Stimulated activated CD4-positive, alpha-beta T cell treated with anti-CD3 and anti-CD28 coated beads, Interleukin-1b, Interleukin-23, amount 100 ng/mL, for 1 hour (primary cell): ENCODE measurements at places on chromosomes 12 and 14.

DNA sequence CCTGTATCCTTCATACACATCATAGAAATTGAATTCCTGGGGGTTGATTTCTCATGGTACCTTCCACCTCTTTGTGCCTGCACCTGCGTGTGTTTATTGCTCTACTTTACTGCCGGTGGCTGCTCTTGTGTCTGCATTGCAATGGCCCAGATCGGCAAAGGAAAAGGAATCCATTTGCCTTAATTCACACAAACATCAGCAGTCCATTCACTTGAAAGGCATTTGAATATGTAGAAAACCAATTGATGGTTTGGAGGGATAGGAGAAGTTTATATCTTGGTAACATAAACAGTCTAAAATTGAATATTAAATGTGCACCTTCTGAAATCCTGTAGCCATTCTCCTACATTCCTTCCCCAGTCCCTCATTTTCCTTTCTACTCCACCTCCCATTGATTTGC lies 74.0 kb downstream of the SNAPC1 start:
- DNase-seq = no peak

DNA sequence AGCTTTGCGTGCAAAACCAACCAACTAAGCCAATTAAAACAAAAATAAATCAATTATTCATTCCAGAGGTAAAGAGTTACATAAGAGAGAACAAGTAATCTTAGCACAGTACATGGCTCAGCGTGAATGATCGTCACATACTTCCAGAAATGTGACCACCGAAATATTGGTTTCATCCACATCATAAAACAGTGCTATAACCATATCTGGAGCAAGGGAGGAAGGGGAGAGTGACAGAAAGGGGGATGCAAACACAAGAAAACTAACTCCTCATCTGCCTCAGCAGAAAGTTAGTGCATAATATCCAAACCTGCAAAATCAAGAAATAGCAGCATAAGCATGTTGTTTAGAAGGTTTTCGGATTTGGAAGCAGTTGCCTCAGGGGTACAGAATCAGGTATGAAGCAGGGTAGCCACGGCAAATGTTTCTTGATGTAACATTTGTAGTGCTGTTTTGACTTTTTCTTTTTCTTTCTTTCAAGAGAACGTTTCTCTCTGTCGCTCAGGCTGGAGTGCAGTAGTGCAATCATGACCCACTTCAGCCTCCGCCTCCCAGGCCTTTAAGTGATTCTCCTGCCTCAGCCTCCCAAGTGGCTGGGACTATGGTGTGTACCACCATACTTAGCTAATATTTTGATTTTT lies 93.9 kb upstream of the EGLN3 start:
- DNase-seq = no peak

GRCh38 chr14:58060077-58060476 lies 91.9 kb downstream of the ARMH4 start:
- no peak for DNase-seq

- DNase-seq = no peak
These were observed 63.0 kb upstream of the HMGA2 start for GRCh38 chr12:65761301-65761700.

DNA sequence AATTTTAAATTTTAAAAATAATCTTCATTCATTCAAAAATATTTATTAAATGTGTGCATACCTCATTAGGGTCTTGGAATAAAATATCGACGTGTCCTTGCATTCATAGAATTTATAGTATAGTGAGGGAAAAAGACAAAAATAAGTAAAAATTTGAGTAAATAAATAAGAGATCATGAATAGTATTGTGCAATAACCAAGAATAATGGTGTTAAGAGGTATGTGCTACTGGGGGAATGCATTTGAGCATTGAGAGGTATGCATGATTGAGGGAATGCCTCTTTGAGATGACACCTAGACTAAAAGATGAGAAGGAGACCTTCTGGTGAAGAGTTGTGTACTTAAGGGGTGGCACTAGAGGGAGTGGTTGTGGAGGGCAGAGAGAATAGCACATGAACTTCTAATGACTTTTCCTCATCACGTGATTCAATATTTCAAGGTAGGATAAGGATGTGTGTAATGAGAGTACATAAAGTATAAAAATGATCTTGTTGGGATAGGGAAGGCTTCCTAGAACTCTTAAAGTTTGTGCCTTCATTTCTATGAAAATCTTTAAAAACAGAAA lies 18.8 kb upstream of the CATSPERB start:
- DNase-seq = no peak

- no peak for DNase-seq
These were observed 157.4 kb upstream of the FOXG1 start for GRCh38 chr14:28608851-28609828.

- DNase-seq = no peak
These were observed 136.1 kb downstream of the ASCL1 start for GRCh38 chr12:103093499-103094106.

- DNase-seq = no peak
These were observed 25.2 kb downstream of the DDX51 start for GRCh38 chr12:132118876-132119275.

- no peak for DNase-seq
These were observed 58.7 kb upstream of the NCOR2 start for GRCh38 chr12:124625867-124626675.

GRCh38 chr14:103563844-103564505 lies 1.2 kb downstream of the COA8 start:
- no peak for DNase-seq

- no peak for DNase-seq
These were observed 41.8 kb upstream of the CCDC196 start for GRCh38 chr14:66444271-66444927.

GRCh38 chr12:108423486-108423885 lies 84.4 kb upstream of the CMKLR1 start:
- DNase-seq = no peak

- DNase-seq = no peak
These were observed 709.3 kb upstream of the STXBP6 start for GRCh38 chr14:25759256-25759655.

DNA sequence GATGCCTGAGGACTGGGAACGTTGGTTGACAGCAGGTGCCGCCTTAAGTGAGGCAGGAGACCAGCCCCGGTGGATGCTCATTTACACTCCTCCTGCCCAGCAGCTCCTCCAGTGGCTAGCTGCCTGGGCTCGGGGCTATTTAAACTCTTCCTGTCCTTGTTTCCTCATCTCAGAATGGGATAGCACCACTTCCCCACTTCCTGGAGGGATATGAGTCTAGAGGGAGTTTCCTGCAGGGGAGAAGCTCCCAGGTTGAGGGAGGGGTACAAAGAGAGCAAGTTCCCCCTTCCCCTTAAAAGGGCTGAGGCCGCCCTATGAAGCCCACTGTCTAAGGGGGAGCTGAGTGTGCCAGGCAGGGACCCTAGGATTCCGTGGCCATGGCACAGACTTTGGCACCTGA lies 311.2 kb downstream of the AACS start:
- DNase-seq = no peak

DNA sequence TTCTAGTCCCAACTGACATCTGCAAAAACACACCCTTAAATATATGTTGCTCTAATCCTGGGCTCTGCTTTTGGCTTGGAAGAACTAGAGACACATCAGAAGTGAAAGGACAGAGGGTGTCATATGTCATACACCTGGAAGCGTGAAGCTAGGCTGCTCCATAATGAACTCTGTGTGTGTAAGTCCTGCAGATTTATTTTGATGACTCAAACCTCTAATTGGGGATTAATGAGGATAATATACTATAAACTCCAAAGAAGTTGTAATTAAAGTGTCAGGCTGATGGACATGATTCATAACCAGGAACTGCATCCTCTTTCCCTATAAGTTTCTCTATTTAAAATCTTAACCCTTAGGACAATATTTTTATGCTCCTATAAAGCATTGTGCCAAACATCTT lies 4.4 kb upstream of the KCNK10 start:
- no peak for DNase-seq

DNA sequence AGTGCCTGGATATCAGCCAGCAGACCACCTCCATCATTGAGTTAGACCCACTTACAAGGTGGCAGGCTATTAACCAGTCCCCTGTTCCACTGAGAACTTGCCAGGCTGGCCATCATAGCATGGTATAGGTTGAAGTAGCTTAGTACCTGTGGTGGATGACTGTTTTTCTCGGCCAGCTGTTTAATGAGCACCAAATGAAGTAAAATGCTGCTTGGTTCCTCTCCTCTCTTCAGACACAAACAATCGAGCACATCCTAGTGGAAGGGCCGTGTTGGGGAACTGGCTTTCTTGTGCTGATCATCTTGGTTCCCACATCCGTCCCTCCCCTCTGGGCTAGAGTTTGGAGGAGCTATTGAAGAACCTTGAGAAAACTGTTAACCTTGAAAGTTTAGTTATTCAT lies 486.2 kb downstream of the RAD51B start:
- no peak for DNase-seq

DNA sequence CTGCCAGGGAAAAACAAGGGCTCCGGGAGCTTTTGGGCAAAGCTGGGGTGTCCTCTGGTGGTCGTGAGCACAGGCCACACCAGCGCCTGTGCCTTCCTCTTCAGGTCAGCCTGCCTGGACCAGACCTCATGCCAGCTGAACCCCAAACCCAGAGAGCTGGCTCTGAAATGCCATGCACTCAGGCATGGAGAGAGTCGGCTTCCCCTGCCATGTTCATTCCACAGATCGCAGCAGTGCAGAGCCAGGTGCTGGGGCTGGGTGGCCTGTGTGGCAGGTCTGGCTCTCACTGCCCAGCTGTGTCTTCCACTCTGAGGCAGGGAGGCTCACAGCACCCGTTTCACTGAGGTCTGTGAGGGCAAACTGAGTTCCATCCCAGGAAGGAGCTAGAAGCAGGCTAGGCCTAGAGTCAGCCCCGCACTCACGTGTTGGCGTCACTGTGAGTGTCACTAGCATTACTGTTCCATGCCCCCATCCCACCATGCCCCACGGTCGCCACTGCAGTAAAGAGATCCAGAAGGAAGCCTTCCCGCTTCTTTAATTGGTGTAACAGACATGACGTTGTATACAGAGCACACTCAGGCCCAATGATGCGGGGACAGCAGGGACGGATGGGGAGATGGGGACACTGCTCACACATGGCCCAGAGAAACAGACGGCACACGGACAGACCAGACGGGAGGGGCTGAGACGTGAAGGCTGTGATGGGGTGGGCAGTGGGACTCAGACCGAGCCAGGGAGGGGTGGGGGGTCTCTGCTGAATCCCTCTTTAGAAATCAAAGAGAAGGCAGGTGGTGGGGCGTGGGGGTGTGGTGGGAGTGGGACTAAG lies 2.7 kb downstream of the ARL6IP4 start:
- DNase-seq = no peak

GRCh38 chr14:99309220-99309766 lies 37.3 kb upstream of the BCL11B start:
- no peak for DNase-seq

DNA sequence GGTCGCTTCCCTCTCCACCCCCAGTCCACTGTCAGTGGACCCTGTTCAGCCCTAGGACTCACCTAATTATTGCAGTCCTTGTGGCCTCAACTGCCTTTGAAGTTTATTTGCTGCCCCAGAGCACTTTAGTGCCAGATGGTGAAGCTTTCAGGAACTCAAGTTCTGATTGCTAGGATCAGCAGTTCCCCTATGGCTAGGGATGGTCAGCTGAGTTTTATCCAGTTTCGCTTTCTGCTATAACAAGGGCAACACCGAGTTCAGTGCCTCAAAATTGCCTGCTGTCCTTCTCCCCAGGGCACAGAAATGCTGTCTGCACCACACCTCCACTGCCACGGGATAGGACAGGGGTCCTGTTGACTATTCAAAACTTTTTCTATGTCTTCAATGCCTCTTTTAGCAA lies 295.0 kb downstream of the GPHN start:
- no peak for DNase-seq

- DNase-seq = no peak
These were observed 42.3 kb upstream of the EPS8 start for GRCh38 chr12:15831315-15831978.
